ENCODE measurements at places on chromosomes 4 and X. TPM values are rescaled to one million over a fixed set of nuclear protein-coding genes. Genes with fewer than 3 reads are reported as not detected.

The VEGFC gene
- 14.7 TPM for total RNA-seq

The PLAC1 gene
- total RNA-seq = 0.53 TPM

The VSIG4 gene
- not detected for total RNA-seq

The GPRASP1 gene
- total RNA-seq = 0.32 TPM

The UGT2B11 gene
- total RNA-seq = 0.12 TPM

The IL2RG gene
- not detected for total RNA-seq

The S100G gene
- not detected for total RNA-seq

The MAGEB10 gene
- not detected for total RNA-seq

The CXCL1 gene
- 9.1 TPM for total RNA-seq

The RHOXF1 gene
- total RNA-seq = not detected

The SFRP2 gene
- not detected for total RNA-seq

The SPARCL1 gene
- total RNA-seq = not detected

The KLHL13 gene
- total RNA-seq = 0.31 TPM

The PRSS12 gene
- total RNA-seq = 0.24 TPM

The CPE gene
- total RNA-seq = 1.2 TPM

The PABPC4L gene
- total RNA-seq = 0.09 TPM

The ZAR1 gene
- total RNA-seq = 0.06 TPM

The ATP1B4 gene
- total RNA-seq = not detected

The KLB gene
- 0.08 TPM for total RNA-seq

The PDZD4 gene
- total RNA-seq = 3.6 TPM

The CCNB3 gene
- 0.42 TPM for total RNA-seq

The SNCA gene
- total RNA-seq = 0.14 TPM

The ITGB1BP2 gene
- 1.0 TPM for total RNA-seq

The SRPX2 gene
- 2.4 TPM for total RNA-seq

The GPR119 gene
- not detected for total RNA-seq

The ASMT gene
- 0.28 TPM for total RNA-seq

The PCDH18 gene
- not detected for total RNA-seq

The ERCC6L gene
- 12.4 TPM for total RNA-seq

The SLC25A53 gene
- total RNA-seq = 4.4 TPM

The GPR34 gene
- total RNA-seq = 0.05 TPM

The DIAPH2 gene
- total RNA-seq = 3.5 TPM

The KIT gene
- total RNA-seq = not detected

The TCEAL5 gene
- total RNA-seq = not detected

The MID1IP1 gene
- 28.3 TPM for total RNA-seq

The ZNF275 gene
- 5.1 TPM for total RNA-seq

The CLCN5 gene
- 2.2 TPM for total RNA-seq

The GAGE12H gene
- not detected for total RNA-seq

The HNRNPD gene
- total RNA-seq = 212 TPM

The IQCM gene
- not detected for total RNA-seq

The CRMP1 gene
- total RNA-seq = 3.2 TPM

The RIBC1 gene
- total RNA-seq = 0.92 TPM

The AMTN gene
- total RNA-seq = not detected

The XK gene
- total RNA-seq = 0.39 TPM

All from A549 treated with CORT108297 at 1 μM for 4 hours (cell line).